Activated effector memory CD4-positive, alpha-beta T cell treated with anti-CD3 and anti-CD28 coated beads, Interleukin-2, amount 50 U/mL, for 16 hours (primary cell): ENCODE measurements at places on chromosomes 2 and 18.

DNA sequence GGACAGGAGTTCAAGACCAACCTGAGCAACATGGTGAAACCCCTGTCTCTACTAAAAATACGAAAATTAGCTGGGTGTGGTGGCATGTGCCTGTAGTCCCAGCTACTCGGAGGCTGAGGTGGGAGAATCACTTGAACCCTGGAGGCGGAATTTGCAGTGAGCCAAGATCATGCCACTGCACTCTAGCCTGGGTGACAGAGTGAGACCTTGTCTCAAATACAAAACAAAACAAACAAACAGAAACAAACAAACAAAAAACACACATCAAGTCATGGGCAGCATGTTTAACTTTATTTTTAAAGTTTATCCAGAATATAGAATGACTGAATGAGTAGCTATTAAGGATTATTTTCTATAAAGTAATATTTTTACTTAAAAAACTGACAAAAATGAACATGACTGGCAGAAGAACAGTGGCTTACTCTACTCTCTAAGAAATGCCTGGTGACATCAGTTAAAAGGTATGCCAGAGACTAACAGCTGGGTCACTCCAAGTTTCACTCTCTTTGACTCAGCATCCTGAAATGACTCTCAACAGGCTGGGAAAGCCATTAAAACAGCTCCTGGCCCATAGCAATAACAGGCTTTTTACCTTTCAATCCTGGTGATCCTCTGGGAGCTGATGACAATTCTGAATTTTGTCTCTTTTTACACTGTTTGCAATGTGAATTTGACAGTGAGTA lies 281.6 kb upstream of the STON1 start:
- no peak for DNase-seq

GRCh38 chr2:172489681-172490080 lies 62.3 kb downstream of the ITGA6 start:
- DNase-seq = no peak

DNA sequence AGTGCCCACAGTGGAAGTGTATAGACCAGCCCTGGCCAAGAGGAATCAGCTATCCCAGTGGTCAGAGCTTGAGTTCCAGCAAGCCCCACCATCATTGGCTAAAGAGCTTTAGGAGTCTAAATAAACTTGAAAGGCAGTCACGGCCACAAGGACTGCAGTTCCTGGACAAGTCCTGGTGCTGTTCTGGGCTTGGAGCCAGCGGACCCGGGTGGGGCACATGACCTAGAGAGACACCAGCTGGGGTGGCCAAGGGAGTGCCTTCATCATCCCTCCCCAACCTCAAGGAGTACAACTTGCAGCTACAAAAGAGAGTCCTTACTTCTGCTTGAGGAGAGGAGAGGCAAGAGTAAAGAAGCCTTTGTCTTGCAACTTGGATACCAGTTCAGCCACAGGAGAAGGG lies 439.8 kb upstream of the TMEFF2 start:
- no peak for DNase-seq

DNA sequence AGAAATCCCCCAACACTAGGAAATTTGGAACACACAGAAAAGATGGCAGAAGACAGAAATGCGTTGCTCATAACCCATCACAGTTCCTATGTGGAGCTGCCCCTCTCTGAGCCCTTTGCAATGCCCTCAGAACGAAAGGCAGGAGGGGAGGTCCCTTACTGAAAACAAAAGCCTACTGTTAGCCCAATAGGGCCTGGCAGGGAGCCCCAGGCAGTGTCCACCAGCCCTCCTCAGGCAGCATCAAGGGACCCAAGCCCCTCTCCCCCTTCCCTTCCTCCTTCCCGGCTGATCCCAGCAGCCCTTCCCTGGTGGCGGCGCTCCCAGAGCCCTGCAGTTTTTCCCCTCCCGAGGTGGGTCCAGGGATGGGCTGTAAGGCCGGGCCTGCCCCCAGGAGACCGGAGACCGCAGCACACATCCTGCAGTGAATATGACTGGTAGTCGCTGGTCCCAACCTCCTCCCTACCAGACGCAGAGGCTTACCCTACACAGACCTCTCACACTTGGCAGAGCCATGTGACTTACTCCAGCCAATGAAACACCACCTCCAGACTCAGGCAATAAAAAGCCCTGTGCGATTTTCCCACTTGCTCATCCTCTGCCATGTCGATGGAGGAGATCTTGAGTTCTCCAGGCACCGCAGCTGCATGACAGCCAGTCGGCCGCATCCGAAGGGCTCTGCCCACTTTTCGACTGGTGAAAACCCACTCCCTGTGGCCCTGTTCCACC lies 19.4 kb upstream of the DUSP2 start:
- DNase-seq = peak; percentile 81

GRCh38 chr2:45860136-45861121 lies 209.0 kb downstream of the PRKCE start:
- DNase-seq = no peak

DNA sequence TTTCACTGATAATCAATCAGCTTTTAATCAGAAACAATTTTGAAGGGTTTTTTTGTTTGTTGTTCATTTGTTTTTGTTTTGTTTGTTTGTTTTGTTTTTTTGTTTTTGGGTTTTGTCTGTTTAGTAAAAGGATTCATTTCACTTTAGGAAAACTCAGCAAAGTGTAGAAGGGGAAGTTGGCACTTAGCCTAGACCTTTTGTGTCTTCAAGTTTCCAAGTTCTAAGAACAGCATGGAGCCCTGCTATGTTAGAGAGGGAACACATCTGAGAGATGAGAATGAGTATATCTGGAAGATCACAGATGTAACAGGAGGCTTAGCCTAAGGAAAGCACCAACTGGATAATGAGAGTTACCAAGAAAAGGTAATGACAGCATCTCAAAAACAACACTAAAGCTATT lies 501.5 kb downstream of the ERBB4 start:
- DNase-seq = no peak

GRCh38 chr2:66849153-66849755 lies 414.3 kb downstream of the MEIS1 start:
- DNase-seq = no peak

GRCh38 chr18:63180971-63181376 lies 138.6 kb downstream of the BCL2 start:
- no peak for DNase-seq

DNA sequence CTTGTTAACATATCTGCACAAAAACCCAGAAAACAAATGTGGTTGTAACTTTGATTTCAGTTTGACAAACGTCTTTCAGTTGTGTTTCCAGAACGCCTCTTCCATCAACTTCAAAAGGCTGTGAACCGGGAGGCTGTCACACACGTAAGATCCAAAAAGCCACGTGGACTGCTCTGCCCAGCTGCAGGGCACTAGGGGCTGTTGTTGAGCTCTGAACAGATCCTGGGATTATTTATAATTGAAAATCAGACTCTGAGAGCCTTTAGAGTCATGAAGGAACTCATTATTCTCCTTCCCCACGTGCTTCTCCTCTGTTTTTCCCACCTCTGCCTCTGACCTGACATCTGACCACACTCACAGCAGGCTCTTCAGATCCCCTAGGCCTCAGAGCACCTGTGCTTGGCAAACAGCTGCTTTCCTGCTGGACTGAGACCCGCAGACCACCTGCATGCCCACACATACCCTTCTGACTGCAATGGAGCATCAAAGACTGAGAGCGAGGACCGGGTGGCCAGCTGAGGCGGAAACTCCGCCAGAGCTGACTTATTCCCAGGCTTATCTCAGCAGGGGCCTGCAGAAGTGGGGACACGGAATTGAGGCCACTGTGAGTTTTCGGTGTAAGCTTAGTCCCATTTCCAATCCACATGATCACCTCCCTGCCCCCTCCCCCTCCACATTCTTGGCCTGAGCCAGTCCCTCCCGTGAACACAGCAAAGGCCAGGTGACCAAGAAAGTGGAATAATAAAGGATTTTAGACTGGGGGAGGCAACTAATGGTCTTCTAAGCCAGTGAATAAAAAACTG lies 114.8 kb downstream of the ATL2 start:
- no peak for DNase-seq

DNA sequence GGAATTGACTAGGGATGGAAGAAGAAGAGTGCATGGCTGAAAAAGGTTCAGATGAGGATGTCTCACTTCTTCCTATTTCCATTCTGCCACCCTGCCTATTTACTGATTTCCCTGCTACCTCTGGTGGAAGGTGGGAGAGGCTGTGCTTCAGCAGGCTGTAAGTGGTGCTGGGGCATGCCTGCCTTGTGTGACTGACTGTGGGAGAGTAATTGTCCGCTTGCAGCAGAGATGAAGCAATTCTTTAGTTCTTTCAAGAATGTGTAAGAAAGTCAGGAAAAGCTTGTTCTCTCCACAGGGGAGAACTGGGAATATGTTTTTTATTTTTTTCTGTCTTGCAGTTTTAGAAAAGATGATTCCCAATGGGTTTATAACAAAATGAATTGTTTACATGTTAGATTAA lies 72.5 kb upstream of the NYAP2 start:
- no peak for DNase-seq

DNA sequence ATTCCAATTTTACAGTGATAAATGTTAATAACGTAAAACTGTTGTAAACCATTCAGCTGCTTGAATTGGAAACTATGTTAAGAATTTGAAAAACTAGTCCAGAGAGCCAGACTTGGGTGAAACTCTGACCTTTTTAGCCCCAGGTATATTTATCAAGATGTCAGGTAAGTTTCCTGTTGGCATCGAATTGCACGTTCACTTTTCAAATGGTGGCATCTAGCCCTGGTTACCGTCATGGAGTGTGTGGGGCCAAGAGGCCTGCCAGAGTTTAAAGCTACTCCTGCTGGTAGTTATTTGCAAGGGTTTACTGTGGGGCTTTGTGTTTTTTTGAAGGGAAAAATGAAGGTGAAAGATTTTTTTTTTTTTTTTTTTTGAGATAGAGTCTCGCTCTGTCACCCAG lies 109.9 kb downstream of the WDSUB1 start:
- DNase-seq = no peak

DNA sequence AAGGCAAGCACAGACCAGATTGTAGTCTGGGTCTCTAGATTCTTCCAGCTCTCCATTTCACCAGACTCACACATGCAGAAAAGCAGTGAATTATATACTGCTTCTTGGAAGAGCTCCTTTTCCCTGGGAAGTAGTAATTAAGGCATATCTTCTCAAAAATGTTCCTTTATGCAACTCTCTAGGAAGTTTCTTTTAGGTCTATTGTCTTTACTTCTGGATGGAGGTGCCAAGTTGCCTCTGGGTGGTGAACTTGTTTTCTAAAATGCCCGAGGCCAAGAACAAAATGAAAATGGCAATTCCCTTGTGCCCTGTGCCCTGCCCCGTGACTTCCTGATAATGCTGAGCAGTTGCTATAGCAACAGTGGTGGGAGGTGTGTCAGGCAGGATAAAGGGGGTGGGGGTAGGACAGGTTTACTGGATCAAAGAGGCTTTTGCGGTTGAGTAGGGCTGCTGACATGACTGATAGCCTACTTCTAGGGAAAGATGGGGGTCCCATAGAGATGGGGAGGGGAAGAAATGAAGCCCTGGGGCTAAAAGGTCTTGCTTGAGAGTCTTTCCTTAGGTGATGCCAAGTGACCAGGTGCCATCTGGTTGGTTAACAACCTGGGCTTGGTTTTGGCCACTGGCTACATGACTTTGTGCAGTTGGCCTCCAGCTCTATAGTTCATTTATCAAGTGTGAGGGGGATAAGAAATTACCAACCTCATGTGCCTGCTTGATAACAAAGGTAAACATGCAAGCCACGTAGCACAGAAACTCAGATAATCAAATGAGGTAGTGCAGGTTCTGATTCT lies 11.8 kb downstream of the IGFBP2 start:
- no peak for DNase-seq

DNA sequence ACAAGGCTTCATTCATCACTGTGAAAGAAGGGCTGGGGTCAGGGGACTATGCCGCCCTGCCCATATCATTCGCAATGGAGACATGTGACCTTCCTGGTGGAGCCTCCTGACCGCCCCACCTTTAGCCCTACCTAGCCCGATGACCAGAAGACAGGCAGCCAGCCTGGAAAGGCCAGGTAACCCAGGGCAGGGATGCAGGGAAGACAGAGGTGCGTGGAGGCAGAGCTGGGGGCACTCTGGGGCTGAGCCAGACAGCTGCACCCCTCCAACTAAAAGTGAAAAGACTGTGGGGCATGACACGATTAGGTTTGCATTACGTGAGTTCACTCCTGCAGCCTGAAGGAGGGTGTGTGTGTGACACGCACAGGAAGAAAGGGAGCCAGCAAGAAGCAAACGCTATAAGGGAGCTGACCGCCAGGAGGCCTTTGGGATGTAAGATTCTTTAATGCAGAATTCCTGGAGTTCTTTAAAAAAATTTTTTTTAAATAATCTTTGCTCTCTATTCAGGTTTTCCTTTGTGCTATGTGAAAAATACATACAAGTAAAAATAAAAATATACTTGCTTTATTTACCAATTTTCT lies 3.7 kb upstream of the HES6 start:
- peak; percentile 50 for DNase-seq

GRCh38 chr2:32067549-32067948 lies 4.2 kb downstream of the SPAST start:
- DNase-seq = no peak

GRCh38 chr2:152056418-152056817 lies 42.4 kb downstream of the CACNB4 start:
- DNase-seq = no peak

DNA sequence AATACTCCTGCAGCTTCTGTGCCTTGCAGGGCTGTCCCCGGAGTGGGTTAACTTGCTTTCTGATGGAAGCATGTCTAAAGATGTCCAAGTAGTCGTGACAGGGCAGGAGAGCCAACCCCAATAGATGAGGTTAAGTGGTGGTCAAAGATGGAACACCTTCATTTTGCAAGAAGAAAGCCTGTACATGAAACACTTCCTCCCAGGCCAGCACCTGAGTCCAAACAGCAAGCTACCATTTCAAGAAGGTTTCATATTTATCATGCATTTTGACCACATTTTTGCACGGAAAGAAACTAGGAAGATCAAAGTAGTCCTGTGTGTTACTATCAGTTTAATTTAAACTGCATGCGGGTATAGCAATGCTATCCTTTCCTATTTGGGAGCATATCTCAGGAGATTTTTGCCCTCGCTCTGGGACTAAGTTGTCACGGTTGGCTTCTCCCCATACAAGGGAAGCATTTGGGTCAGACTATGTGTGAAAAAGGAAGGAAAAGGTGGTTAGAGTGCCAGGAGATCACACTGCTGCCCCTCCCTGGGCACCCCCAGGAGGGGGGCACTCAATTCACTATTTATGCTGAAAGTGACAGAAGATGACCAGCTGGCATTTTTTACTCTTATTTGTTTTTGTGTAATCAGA lies 187.6 kb downstream of the ZNF521 start:
- DNase-seq = no peak

DNA sequence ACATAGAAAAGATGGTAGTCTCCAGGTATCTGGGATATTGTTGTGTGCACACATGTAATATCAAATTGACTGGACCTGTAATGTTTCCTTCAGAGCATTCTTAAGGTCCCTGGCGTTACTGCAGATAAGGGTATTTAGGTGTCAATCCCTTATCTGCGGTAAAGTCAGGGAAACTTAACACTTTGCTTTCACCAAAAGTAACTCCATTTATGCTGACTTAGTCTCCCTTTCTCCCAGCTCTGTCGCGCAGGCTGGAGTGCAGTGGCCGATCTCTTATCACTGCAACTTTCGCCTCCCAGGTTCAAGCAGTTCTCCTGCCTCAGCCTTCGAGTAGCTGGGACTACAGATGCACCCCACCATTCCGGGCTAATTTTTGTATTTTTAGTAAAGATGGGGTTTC lies 1.8 kb downstream of the CNNM3 start:
- no peak for DNase-seq

- DNase-seq = peak; percentile 54
Observed at GRCh38 chr18:79748321-79749180, 49.2 kb upstream of the KCNG2 start.
